ENCODE measurements at places on chromosomes 2 and 18.

GRCh38 chr2:33712674-33713073, 113.6 kb upstream of the FAM98A start:
- no peak for DNase-seq

DNA sequence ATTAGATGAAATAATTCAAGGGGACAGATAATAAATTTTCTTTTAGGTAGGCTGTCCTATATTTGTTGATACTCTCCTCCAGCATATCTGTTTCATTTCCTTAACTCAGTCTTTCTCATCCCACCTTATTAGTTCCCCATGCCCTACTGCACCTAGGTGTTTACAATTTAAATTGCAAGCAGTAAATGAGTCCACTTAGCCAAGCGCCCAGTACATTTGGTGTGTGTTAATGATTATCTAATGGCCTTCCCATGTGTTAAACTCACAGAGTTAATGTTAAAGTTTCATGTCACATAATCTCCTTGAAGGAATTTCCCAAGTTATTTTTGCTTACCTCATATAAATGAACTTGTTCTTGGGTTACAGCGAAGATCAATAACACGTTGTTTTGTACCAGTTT, 31.2 kb downstream of the ITGB6 start:
- DNase-seq: no peak

DNA sequence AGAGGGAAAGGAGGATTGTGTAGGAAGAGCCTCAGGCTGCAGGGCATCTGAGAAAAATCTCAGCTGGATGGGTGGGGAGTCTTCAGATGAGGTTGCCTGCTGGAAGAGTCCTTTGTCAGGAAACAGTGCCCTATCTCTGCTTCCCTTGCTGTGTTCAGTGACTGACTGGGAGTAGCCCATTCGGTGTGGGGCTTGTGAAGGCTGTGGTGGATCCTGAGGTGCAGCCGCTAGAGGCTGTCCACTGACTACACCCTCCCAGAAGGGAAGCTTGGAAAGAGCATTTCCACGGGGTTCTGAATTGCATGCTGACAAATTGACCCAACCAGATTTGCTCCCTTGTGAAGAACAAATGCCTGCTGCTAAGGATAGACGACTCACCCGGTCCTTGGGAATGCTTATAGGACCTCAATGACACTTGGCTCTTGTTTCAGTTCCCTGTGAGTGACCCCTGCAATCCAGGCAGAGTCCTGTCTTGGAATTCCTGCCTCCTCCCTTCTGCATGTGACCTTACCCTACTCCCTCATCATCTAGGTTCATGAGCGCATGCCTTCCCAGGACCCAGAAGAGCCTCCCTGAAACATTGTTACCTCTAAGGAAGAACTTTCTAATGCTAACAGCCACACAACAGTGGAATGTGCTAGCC, 109.7 kb upstream of the FAM136A start:
- no peak for DNase-seq

DNA sequence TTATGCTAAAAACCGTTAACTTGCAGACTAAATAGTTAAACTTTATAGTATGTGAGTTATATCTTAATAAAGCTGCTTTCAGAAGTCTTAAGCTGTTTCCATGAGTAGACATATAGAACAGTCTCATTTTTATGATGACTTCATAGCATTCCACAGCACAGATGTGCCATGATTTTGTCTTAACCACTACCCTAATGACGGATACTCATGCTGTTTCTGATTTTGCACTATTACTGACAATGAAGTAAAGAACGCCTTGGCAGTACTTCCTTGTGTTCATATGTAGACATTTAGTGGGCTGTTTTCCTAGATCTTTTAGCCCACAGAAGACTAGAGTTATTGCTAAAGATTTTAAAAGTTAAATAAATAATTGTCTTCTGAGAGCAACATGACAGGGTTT, 175.6 kb upstream of the RAB6C start:
- DNase-seq: no peak

DNA sequence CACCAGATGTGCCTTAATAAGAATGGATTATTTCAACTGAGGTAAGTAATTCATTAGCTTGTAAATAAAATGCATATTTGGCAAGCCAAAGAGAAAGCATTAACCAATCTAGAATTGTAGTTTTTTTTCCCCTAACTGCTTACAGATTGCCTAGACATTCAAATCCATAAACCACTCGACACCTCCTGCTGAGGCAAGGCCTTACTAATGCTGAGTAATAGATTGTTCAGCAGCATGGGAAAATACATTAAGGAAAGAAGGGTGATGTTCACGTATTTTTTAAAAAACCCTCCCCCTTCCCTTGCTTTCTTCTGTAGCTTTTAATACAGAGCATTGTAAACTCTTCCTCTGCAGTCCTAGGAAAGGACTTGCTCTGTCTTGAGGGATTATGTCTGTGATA, 17.0 kb upstream of the LINC00305 start:
- DNase-seq: no peak

DNA sequence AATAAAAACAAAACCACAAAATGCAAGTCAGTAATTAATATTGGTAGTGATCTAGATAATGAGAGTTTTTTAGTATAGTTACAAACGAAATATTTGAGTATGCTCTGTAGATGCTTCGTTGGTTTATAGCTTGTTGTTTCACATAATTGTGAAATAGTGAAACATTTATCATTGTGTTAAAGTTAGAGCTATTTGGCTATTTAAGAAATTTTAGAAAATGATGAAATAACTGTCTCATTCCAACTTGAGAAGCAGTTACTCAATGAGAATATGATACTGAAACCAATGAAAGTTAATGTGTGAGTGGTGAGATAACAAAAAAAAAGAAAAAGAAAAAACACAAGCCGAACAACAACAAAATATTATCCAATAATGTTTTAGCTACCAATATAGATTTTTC, 475.6 kb upstream of the ZEB2 start:
- peak; percentile 55 for DNase-seq

DNA sequence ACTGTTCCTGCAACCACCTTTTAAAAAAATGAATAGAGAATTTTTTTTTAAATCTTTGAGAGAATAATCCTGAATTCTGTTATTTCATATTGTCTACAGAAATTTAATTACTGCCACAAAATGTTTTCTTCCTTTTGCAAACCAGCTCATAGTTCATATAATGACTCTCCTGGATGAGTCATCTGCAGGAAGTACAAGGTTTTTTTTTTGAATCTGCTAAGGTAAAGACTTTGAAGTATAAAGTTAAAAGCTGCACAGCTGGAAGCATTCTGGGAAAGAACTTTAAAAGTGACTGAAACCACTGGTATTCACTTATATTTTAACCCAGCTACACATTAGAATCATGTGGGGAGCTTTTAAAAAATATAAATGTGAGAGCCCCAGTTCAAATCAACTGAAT, 25.4 kb downstream of the SESTD1 start:
- DNase-seq: no peak

GRCh38 chr2:182903566-182903965, 37.1 kb upstream of the FRZB start:
- no peak for DNase-seq

GRCh38 chr2:172345956-172346555, 81.3 kb upstream of the ITGA6 start:
- no peak for DNase-seq

DNA sequence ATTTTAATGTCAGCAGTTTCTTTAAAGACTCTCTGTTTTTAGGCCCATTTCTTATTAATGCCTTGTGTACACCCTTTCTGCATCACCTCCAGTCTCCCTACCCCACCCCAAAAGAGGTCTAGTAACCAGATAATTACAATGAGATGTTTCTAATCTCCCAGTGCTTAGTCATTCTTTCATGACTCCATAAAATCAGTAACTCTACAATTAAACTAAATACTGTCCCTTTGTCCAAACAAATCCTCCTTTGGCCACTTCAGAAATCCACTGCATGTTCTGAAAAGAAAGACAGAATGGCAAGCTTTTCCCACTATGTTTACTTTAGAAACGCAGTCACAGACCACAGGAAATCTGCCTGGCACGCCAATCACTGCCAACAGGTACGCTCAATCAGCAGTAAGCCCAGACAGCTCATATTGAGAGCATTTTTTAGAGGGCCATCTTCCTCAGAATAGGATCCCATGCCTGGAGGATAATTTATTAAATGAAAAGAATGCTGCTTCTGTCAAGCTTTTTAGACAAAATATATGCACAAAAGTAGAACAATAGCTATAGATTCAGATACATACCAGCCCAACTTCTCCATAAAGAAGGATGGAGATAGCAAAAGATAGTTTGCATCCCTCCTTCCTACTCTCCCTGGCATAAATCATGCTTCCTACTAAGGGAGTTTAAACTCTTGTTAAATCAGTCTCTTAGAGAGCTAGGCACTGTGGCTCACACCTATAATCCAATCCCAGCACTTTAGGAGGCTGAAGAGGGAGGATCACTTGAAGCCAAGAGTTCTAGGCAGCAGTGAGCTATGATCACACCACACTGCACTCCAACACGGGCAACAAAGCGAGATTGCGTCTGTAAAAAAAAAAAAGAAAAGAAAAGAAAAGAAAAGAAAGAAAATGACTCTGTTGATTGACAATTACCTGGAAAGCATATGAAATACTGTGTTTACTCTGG, 14.6 kb downstream of the CLASP1 start:
- DNase-seq: no peak

DNA sequence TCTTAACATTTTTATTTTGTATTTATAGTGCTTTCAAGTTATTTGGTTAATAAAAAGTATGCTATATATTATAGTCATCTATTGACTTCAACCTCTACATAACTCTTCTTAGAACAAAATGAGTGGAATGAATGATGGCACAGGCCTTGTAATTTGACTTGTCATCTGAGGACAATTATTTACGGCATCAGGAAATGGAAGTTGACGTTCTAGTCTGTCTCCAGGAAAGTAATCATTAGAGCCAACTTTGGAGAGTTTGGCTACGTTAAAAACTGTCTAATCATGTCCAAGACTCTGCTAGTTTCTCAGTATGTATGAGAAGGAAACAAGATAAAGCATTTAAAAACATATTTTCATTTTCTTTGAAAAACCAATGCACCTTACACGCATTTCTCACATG, 353.6 kb downstream of the ARHGAP15 start:
- no peak for DNase-seq

DNA sequence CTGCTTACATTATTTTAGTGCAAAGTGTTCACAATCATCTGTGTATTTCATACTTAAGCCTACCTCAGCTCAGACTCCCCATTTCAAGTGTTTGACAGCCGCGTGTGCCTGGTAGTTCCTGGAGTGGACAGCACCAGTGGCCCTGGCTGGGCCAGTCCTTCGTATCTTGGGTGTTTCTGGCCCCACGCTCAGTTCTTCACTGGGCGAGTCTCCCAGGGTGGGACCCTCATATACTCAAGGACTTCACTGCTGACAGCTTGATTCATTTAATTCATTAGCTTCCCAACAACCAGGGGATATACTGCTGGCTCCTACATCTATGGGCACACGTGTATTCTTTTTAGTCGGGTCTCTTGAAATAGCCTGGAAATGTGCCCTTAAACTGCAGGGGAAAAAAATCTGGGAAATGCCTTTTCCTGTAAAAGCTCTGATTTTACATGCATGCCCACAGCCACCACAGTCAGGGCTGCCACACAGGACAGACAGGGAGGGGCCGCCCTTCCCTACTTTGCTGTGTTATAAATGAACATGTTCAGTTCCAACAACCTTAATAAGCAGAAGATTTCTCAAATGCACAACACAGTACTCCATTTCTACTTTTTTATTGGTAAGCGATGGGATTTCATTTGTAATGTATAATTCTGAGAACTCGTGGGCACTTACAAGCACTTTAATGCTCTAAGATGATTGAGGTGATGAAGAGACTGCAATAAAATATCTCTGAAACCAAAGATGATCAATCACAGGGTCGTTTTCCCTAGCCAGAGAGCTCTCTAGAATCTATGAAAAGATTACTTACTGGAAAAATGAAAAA, 205.5 kb upstream of the REV1 start:
- no peak for DNase-seq

- DNase-seq: no peak
These were observed 210.2 kb downstream of the MC4R start for GRCh38 chr18:60162388-60162787.

DNA sequence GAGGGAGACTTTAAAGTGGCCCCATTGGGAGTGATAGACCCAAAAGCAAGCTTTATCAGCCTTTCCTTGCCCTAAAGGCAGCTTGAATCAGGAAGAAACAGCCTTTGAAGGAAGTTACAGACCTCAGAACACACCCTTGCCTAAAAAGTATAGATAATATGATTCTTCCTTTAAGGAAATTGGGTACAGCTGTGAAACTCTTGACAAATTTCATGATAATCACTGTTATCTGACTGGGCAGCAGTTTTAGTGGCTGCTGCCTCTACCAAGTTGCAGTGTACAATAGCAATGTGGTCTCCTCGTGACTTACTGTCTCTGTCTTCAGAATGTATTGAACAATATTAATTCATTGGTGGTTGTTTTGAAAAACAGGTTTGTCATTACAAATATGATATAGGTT, 16.7 kb downstream of the HOXD1 start:
- DNase-seq: no peak
